ENCODE measurements at places on chromosomes 5 and 9. TPM values are rescaled to one million over a fixed set of nuclear protein-coding genes. Genes with fewer than 3 reads are reported as not detected.

ALG2 gene
- 30.4 TPM for total RNA-seq

SLC36A3 gene
- total RNA-seq = not detected

RORB gene
- total RNA-seq = not detected

MYOT gene
- not detected for total RNA-seq

GRCh38 chr5:149838881-149839739 lies 105.5 kb downstream of the PDE6A start:
- peak; percentile 69 for DNase-seq

DNA sequence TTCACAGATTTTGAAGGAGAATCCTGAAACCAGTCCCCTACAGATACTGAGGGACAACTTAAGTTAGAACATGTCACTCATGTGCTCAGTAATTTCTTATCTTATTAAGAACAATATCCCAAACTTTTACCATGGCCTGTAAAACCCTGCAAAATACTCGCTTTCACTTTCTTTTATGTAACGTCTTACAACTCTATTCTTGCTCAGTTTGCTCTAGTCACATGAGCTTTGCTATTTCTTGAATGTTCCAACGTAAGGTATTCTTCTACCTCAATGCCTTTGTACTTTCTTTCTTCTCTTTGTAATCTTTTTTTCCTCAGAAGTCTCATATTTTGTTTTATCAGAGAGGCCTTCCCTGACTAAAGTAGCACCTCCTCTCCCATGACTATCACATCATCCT lies 14.1 kb downstream of the TMEM38B start:
- no peak for DNase-seq

GRCh38 chr9:86454701-86455615 lies 100.7 kb upstream of the TUT7 start:
- no peak for DNase-seq

- DNase-seq = no peak
Observed at GRCh38 chr9:114696814-114697544, 15.0 kb upstream of the TEX48 start.

DNA sequence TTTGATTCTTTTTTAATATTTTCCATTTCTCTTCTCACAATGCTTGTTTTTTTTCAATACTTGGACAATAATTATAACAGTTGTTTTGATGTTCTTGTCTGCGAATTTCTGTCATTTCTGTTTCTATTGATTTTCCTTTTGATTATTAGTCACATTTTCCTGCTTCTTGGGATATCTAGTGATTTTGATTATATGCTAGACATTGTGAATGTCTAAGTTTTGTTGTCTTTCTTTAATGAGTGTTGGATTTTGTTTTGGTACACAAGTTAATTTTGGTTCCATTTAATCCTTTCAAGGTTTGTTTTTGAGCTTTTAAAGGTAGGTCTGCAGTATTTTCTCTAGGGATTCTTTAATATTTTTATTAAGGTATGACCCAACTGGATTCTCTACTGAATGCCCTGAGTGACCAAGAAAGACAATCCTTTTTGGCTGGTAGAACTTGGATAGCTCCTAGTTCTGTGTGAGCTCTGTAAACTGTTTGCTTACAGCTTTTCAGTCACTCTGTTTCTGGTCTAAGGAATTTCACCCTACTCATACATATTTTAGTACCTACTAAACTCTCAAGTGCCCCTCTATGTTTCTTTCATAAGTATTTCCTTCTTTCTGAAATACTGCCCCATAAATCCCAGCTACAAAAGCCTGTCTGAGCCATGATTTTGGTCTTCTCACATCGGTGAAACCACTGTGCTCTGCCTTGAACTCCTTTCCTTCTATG lies 12.5 kb upstream of the PDE8B start:
- DNase-seq = no peak

DNA sequence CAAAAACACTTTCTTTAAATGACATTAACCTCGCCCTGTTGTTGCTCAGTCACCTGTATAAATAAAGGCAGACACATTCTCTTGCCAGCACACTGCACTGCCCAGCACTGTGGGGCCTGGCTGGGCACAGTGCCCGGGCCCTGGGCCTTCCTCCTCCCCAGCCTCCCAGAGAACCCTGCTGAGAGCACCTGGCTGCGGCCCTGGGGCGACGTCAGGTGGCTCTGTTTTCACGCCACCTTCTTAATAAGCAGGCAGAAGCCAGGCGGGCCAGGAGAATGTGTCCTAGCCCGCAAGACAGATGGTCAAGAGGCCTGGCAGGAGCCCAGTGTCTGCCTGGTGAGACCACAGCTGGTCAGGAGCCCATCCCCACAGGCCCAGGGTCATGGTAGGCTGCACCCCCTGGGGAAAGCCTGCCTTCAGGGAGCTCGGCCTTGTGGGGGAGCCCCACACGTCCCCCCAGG lies 8.2 kb upstream of the AGPAT2 start:
- DNase-seq = no peak

- no peak for DNase-seq
Observed at GRCh38 chr9:20804489-20805250, 120.6 kb downstream of the FOCAD start.

DNA sequence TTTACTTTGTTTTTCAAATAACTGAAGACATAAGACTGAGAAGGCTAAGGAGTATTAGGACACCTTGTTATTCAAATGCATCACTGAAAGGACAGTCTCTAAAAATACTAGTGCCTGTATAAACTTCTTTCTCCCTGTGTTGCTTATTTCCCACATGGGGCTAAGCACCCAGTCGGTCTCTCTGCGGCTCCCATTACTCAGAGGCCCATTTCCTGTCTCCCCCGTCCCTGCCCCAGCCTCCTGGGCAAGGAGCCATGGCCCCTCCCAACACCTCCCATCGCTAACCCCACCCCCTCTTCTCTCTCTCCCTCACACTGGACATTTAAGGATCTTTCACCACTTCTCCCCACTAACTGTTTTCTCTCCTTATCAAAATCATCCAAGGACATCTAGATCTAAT lies 81.9 kb downstream of the EBF1 start:
- no peak for DNase-seq

Data from HFFc6 (cell line).